ENCODE measurements at places on chromosomes 5 and 9. TPM values are rescaled to one million over a fixed set of nuclear protein-coding genes. Genes with fewer than 3 reads are reported as not detected.

Gene SLC36A1
- 16.6 TPM for total RNA-seq

Gene ABLIM3
- 1.3 TPM for total RNA-seq

Gene NXNL2
- not detected for total RNA-seq

Gene DNAJB5
- total RNA-seq, result 3.7 TPM

Gene LMBRD2
- 6.8 TPM for total RNA-seq

Gene SH3TC2
- total RNA-seq, result not detected

Gene UAP1L1
- total RNA-seq, result 15.2 TPM

Gene TNC
- not detected for total RNA-seq

Gene GMCL2
- total RNA-seq, result not detected

Gene BRINP1
- not detected for total RNA-seq

Gene GLIPR2
- total RNA-seq, result 7.7 TPM

Gene ZNF608
- 0.90 TPM for total RNA-seq

Gene SLC6A18
- not detected for total RNA-seq

Gene PAX5
- 8.0 TPM for total RNA-seq

Gene MARCHF3
- 10.0 TPM for total RNA-seq

Gene PAEP
- not detected for total RNA-seq

Gene TMED7
- 58.0 TPM for total RNA-seq

Gene PFN3
- not detected for total RNA-seq

Gene IFNA2
- total RNA-seq, result not detected

Gene AQP3
- 110 TPM for total RNA-seq

Gene NEUROG1
- not detected for total RNA-seq

Gene SLC46A2
- not detected for total RNA-seq

Gene KIF27
- total RNA-seq, result 5.5 TPM

Gene PCDHB8
- not detected for total RNA-seq

Gene C7
- not detected for total RNA-seq

Gene CCL19
- not detected for total RNA-seq

Gene INSL4
- not detected for total RNA-seq

Gene TLR4
- total RNA-seq, result 1.0 TPM

Gene ZFP37
- 3.1 TPM for total RNA-seq

Gene ANKHD1
- 240 TPM for total RNA-seq

Gene GABRP
- total RNA-seq, result not detected

Gene PTGDS
- 4.3 TPM for total RNA-seq

Gene GNAQ
- total RNA-seq, result 37.7 TPM

Gene ARL14EPL
- not detected for total RNA-seq

Gene GOLPH3
- total RNA-seq, result 68.7 TPM

Gene RETREG1
- total RNA-seq, result 78.3 TPM

Gene RBM27
- total RNA-seq, result 32.2 TPM

Gene NUTM2G
- not detected for total RNA-seq

Gene FCN1
- not detected for total RNA-seq
